ENCODE measurements at places on chromosomes 6 and 20.

DNA sequence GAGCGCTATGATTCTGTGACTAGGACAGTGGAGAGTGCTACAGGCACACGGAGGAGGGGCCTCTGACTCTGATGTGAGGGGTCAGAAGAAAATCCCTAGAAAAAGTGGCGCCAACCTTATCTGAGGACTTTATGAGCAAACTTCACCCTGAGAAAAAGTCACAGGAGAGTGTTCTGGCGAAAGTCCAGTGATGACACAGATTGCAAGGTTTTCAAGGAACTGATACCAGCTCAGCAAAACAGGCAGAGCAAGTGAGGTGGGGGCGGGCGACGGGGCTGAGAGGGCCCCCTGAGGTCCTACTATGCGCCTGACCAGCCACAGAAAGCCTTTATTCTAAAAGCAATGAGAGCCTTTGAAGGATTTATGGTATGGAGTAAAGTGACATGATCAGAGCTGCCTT lies 73.3 kb downstream of the SLC22A23 start:
- DNase-seq: no peak

GRCh38 chr6:34791164-34791700 lies 651 bp upstream of the BLTP3A start:
- DNase-seq: peak; percentile 29

- DNase-seq: no peak
These were observed 718.6 kb downstream of the QKI start for GRCh38 chr6:164133095-164133494.

- no peak for DNase-seq
These were observed 301.3 kb downstream of the TFAP2B start for GRCh38 chr6:51120016-51120415.

GRCh38 chr6:88872962-88873361 lies 90.5 kb downstream of the RNGTT start:
- DNase-seq: no peak

DNA sequence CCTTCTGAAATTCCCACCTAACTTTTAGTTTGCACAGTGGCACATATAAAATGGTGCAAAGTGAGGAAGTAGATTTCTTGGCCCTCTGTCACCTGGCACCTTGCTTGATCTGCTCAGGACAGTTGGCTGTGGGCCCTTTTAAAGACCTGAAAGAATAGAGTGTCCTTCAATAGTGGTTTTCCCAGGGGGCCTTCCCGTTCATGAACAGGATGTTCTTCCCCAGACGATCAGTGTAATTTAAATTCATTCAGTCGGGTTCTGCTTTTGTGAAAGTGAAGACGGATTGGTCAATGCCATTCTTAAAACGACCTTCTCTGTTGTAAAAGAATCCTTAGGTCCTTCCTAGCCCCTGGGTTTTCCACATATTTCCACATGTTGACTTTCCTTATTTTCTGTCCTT lies 178.5 kb downstream of the SASH1 start:
- no peak for DNase-seq

- no peak for DNase-seq
These were observed 92.9 kb downstream of the RPS12 start for GRCh38 chr6:132907231-132907630.

DNA sequence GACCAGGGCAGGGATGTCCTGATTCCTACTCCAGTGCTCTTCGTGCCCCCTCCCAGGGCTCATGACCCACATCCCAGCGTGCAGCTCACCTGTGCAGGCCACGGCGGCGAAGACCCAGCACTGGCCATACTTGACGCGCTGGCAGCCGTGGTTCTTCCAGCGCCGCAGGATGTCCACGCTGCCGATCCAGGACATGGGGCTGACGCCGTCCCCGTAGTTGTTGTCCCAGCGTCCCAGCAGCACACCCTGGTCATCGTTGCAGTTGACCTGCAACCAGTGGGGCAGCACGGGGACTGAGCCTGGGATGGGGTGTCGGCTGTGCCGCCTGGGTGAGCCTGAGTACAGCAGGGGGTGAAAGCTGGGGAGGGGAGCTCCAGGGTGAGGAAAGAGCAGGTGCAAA lies 18.4 kb downstream of the TGM2 start:
- DNase-seq: no peak

- no peak for DNase-seq
These were observed 44.2 kb upstream of the SCRT2 start for GRCh38 chr20:719816-720215.

GRCh38 chr6:1627827-1628560 lies 18.3 kb downstream of the FOXC1 start:
- DNase-seq: no peak

DNA sequence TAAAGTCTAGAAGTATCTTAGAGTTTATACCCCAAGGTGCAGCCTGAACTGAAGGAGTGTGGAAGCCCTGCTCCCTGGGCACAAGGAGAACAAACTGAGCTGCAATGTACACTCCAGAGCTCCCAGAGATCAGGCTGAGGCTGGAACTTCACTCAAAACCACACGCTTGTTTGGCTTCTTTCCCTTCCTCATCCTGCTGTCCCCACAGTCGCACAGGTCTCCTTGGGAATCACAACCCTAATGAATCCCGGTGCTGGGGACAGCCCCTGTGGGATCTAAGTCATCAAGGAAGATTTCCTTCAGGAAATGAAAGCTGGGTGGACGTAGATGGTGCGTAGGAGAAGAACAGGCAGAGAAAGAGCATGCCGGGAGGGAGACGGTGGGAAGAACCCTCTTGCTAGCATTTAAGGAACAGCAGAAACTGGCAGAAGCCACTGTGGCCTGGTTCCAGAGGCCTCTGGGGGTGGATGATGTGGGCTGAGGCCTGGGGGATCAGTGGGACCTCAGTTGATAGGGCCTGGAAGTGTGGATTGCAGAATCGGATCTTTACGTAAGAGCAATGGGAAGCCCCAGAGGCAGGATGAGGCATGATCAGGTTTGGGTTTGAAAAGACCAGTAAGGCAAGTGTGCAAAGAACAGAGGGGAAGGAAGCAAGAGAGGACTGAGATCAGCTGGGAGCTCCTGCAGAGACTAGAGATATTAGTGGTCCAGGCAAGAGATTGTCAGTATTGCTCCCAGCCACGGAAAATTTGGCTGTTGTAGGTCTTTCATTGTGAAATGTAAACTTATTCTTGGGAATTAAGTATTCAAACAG lies 21.4 kb downstream of the CYP24A1 start:
- DNase-seq: no peak

GRCh38 chr6:3585320-3585935 lies 128.6 kb upstream of the SLC22A23 start:
- no peak for DNase-seq

- DNase-seq: no peak
These were observed 9.2 kb downstream of the PXMP4 start for GRCh38 chr20:33710681-33711445.

- no peak for DNase-seq
These were observed 58.3 kb upstream of the HFE start for GRCh38 chr6:26028746-26029569.

GRCh38 chr6:37588735-37589108 lies 89.0 kb upstream of the CCDC167 start:
- no peak for DNase-seq

DNA sequence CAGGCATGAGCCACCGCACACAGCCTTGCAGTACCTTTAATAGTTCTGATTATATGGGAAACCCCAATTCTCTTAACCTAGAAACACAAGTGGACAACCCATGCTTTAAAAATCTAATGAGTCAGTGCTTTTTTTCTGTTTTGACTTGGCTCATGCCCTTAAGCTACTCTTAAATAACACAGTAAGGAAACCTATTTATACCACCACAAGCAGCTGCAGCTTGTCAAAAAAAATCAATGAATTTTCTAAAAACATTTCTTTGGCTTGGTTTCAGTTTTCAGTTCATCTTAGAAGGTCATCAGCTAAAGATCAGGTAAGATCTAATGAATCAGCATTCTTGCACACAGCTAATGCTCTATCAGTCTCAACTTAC lies 124.1 kb upstream of the DST start:
- DNase-seq: no peak

GRCh38 chr20:2741463-2741862 lies 48.9 kb downstream of the EBF4 start:
- no peak for DNase-seq

- DNase-seq: no peak
These were observed 178.7 kb downstream of the GJA10 start for GRCh38 chr6:90072935-90073464.

DNA sequence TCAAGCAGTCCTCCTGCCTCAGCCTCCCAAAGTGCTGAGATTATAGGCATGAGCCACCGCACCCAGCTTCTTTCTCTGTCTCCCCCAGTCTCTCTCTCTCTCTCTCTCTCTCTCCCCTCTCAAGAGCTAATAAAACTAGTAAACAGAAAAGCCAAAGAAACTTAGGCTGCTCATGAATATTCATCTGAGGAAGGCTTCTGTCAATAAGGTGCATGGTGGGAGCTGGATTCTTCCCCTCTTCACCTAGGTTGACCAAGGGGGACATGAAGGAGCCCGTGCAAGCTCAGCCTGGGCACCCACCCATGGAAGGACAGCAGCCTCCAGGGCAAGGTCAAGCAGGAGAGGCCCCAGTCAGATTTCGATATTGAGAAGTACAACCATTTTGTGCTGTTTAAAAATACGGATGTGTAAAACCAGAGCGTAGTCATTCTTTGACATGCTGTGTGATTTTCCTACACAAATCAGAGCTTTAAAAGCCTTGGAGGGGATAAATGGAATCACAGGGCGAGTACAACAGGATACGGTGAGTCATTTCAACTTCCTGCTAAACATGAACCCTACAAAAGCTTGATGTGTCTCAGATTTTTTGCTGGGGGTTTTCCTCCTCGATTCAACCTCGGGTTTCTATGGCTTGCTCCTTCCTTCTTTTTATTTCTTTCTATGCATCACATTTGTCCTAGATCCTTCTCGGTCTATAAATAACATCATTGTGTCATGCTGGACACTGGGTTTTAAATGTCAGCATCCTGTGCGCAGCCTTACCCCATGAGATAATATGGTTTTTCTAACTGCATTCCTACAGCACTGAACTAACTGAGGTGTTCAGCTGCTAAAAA lies 368.9 kb upstream of the JARID2 start:
- no peak for DNase-seq

- DNase-seq: no peak
These were observed 367.6 kb downstream of the TENT5A start for GRCh38 chr6:81384921-81385320.
